Activated T-helper 9 cell treated with anti-CD3 and anti-CD28 coated beads, Interleukin-2, amount 50 U/mL, for 16 hours (primary cell): ENCODE measurements at places on chromosomes 3 and 15.

DNA sequence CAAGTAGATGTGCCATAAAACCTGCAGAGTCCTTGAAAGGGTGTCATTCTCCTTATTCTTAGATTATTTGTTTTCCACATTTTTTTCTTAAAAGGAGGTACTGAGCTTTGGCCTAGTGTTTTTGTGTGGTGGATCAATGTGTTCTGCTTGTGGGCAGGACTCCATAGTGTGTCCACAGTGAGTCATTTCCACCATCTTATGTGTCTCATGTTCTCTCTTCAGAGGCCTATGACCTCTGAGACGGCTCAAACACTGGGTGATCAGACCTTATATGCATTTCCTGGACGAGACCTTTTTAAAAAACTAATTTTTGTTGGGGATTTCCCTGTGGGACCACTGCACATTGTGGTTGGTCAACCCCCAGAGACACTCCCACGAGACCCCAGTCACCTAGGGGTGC, 93.4 kb downstream of the CHCHD4 start:
- DNase-seq, result no peak

DNA sequence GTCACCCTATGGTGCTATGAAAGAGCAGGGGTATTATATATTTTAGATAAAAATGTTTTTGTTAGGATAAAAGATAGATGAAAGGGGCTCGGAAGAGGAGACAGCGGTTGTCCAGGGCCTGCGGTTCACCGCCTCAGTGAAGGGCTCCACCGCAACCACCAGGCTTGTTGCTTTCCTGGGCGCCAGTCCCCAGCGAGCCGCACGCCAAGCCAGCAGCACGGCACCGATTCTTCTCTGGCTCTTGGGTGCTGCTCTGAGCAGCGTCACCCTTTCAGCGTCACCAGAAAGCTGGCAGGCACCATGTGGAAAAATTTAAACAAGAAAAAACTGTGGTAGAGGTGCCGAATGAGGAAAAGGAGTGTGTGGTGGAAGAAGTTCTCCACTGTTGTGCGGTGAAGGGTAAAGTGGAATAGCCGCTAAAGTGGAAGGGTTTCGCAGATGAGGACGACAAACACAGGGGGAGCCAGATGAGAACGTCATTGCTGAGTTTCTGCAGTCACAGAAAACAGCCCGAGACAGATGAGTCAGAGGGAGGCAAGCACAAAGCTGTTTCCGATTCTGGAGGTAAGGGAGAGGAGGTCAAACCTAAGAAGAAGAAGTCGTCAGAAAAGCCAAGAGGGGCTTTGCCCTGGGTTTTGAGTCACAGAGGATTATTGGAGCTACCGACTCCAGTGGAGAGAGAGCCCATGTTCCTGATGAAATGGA, 569.2 kb downstream of the ZBBX start:
- no peak for DNase-seq

DNA sequence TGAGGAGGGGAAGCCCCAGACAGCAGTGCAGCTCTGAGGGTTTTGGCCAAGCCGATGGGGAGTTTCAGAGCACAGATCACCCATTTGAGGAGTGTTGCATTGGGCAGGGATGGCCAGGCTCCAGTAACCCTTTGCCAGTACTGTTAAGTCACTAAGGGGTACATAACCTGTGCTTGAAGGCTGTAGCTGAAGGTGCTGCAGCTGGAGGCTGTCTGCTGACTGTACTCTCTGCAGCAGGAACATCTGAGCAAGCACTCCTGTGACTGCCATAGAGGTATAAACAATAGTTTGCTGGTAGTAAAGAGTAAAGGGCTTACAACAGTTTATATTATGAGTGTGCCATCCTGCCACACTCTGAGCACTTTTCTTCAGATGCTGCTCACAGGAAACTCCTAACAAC, 297.8 kb downstream of the EPHA3 start:
- DNase-seq, result no peak

DNA sequence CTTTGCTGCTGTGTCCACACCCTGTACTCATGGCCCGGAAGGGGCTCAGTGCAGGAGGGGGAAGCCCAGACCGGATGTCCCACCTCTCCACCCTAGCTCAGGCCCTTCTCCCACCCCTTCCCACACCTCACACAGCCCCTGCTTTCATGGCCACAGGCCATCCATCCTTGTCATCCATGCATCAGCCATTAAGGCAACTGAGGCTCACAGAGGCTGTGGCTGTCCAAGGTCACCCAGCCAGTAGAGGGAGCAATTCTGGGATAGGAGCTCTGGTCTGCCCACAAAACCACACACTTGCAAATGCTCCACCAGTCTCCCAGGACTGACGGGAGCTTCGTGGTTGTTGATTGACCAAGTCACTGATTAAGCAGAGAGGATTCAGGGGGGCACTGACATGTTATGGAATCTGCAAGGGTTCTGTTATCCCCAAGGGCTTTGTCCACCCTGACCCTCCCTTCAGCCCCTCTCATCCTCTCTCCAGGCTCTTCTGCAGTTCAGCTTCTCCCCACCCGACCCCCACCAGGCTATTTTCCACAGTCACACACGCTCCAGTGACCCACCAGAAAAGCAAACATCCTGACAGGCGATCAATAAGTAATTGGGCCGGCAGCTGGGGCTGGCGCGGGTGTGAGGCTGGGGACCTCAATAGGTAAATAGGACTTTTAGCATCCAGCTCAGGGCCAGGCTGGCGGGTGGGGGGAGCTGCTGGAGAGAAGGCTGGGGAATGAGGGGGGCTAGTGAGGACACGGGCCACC, 15.1 kb downstream of the LINGO1 start:
- no peak for DNase-seq

- DNase-seq, result no peak
These were observed 70.8 kb downstream of the GOLGA8B start for GRCh38 chr15:34512628-34513027.

- DNase-seq, result no peak
These were observed 42.5 kb upstream of the SPTSSB start for GRCh38 chr3:161413855-161414210.

DNA sequence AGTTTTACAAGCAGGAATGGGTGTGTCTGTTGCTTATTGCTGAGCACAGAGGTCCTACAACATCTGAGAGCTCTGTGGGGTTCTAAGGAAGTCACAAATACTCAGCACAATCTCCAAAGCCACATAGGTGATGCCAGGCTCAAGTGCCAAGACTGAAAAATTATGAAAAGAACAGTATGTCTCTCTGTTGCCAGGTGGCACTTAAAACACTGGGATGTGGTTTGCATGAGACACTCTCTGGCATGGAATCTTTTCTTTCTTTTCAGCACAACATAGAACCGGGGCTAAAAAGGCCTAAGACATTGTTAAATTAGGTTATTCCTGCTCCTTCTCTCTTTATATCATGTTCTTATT, 127.3 kb upstream of the PRICKLE2 start:
- DNase-seq, result no peak

DNA sequence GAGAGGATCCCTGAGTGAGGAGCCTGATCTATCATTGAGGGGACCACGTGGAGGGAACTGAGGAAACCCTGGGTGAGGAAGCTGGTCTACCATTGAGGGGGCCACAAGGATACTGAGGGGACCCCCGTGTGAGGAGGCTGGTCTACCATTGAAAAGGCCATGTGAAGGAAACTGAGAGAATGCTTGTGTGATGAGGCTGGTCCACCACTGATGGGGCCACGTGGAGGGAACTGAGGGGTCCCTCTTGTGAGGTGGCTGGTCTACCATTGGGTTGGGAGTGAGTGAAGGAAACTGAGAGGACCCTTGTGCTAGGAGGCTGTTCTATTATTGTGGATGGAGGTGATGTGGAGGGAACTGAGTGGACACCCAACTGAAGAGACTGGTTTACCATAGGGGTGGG, 161.3 kb downstream of the FBLN2 start:
- DNase-seq, result no peak

- DNase-seq, result no peak
These were observed 69.8 kb upstream of the TOPAZ1 start for GRCh38 chr3:44171891-44172290.

GRCh38 chr3:115321400-115321805, 174.3 kb upstream of the ZBTB20 start:
- DNase-seq, result no peak

DNA sequence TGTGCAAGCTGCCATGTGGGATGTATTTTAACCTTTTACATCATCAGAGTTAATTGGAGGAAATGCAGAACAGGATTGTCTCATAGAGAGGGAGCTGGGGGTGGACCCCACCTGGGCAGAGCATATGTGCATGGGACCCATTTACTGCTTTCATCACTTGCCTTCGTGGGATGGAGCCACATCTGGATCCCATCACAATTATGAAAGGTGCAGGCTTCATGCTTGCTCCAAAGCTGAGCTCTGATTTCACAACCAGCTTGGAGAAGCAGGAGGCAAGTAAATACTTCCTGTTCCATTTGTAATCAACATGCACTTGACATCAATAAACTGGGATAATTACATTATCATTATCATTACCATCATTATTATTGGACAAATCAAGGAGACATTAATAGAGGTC, 161.9 kb downstream of the ALDH1A2 start:
- no peak for DNase-seq
